ENCODE measurements at places on chromosomes 4 and X. TPM values are rescaled to one million over a fixed set of nuclear protein-coding genes. Genes with fewer than 3 reads are reported as not detected.

SOX3 gene
- not detected for total RNA-seq

AREG gene
- 1,402 TPM for total RNA-seq

DGAT2L6 gene
- total RNA-seq: not detected

- no peak for DNase-seq
Observed at GRCh38 chrX:154531626-154532025, 15.0 kb downstream of the G6PD start.

DNA sequence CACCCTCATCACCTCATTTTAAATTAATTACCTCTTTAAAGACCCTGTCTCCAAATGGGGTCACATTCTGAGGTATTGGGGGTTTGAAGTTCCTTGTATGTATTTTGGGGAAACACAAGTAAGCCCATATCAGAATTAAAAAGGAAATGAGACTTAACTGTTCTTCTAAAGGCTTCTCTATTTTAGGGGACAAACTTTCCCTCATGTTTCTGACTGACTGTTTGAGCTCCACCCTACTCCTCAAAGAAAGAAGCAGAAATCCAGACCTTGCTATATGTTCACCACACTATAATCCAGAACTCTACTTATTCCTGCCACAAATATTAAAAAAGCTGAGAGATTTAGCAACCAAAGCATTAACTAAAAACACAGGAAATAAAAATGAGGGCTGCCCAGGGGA lies 258.8 kb downstream of the ARHGAP24 start:
- DNase-seq: no peak

DNA sequence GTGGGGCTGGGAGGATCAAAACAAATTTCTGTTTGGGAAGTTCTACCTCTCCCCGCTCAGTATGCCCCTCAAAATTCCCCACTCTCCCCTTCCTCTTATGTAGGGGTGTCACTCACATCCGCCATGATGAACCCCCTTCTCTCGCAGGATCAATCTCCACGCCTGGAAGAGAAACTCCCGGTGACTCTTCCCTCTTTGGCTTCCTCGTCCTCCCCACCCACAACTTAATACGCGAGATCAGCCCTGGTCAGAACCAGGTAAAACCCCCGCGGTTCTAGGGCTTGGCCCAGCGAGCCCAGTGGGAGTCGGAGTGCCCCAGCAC lies 427 bp downstream of the LAMTOR3 start:
- no peak for DNase-seq

GRCh38 chr4:107069049-107069448 lies 32.9 kb upstream of the DKK2 start:
- DNase-seq: peak; percentile 87

DNA sequence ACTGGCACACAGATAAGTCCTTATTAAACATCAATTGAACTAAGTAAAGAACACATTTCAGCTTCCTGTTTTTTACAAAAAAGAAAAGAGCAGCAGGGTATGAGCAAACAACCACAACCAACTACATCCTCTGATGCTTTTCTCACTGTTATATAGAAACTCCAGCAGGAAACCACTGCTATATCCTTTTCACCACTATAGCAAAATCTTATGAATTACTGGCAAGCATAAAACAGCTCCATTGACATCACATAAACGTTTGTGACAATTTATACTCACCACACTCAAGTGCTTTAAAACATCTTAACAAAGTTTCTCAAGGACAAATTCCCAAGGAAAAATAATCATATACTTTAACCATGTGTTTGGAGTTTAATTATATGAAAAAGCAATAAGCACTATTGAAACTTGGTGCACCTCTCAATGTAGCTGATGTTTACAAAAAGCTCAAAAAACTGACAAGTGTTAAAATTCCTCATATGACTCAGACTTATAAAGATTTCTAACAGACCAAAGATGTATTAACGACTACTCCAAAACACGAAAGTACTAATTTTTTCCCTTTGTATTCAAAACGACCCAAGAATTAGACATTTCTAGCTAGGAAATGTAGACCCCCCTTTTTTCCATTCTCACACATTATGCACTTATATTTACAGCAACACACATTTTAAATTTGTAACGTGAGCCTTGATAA lies 12.9 kb downstream of the GPRIN3 start:
- DNase-seq: no peak

DNA sequence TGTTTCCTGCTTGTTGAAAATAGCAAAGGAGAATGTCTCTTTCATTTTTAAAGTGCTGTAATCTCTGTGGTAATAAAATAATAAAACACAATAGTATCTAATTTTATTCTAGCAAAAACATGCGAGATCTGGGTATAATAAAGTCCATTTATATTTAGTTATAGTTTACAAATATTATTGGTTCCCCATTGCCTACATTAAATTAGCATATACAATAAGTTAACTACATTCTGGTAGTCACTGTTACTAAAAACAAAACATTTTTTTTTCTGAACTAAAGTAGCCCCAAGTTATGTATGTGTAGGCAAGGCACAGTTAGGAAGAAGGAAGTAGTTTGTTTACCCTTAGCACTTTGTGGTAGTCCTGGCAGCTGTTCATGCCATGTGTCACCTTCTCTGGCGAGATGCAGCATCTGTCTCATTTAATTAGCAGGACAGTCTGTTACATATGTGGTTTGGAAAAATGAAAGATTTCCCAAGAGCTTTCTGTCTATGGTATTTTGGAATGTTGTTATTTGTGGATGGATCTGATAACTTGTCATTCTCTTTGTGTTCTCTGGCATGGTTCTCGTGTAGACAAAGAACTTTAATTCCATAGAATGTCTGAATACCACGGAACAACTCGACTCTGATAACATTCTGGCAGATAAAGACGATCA lies 231.3 kb upstream of the PITX2 start:
- peak; percentile 90 for DNase-seq

GRCh38 chrX:29090811-29091210 lies 503.6 kb downstream of the IL1RAPL1 start:
- DNase-seq: peak; percentile 39

- DNase-seq: no peak
Observed at GRCh38 chr4:144480068-144480467, 165.9 kb upstream of the HHIP start.

DNA sequence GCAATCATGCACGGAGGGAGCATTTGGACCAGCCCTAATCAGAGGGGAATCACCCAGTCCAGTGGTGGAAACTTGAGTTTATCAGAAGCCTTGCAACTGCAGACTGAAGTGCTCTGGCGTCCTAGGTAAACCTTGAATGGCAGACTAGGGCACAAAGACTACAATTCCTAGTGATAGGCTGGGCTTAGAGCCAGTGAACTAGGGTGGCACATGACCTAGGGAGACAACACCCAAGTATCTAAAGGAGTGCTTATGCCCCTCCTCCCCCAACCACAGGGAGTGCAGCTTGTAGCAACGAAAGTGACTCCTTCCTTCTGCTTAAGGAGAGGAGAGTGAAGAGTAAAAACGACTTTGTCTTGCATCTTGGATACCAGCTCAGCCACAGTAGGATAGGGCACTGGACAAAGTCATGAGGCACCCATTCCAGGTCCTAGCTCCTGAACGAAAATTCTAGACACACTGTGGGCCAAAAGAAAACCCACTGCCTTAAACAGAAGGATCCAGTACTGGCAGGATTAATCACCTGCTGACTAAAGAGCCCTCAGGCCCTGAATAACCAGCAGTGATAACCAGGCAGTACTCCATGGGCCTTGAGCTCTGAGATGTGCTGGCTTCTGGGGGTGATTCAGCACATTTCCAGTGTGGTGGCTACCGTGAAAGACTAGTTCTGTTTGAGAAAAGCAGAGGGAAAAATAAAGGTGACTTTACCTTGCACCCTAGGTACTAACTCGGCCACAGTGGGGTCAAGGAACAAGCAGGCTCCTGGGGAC lies 58.7 kb upstream of the STARD8 start:
- DNase-seq: peak; percentile 16

DNA sequence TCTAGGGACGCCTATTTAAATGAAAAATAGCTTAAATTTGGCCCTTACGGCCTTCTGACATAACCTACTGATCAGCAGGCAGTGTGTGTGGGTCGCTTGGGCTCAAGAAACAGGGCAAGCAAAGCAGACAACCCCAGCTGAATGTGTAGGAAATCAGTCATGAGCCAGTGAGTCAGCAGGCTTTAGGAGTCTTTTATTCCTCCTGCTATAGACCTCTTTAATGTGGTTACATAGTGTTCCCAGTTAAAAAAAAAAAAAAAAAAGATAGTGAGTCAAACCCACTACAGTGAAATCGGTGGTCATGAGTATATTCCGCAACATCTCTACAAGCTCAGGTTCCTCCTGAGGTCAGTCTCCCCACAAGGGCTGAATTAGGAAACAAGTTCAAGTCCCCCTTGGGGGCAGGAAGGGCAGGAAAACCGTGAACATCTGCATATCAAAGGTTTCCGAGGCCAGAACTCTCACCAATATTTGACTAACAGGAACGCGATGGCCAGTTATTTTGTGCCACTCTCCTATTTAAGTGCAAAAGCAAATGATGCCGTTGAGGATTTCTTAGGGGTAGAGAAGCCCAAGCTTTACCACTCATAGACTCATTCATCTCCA lies 32.7 kb downstream of the ACSL1 start:
- peak; percentile 93 for DNase-seq

DNA sequence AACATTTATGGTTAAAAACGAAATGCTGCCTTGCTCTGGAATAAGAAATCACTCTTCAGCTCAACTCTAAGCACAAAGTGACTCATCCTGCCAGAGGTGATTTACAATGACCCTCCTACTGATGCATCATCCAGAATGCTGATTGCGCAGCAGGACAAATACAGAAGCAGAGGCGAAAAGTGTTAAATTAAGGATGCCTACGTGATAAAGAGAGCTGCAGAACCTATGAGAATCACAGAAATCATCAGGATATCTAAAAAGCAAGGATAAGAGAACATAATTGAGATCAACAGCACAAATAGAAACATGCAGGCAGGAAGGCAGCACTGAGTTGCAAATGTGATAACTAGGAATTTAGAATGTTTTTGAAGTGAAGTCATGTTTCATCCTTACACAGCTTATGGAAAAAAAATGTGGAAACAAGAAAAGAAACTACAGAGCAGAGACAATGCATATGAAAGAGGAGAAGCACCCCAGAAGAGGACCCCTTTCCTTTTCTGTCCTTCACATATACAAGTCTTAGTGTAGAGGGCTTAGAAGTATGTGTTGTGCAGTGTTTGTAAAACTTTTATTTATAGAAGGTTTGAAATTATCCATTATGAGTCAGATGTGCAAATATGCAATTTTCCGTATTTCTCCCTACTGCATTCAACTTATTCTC lies 188.4 kb downstream of the SLC7A11 start:
- peak; percentile 88 for DNase-seq

GRCh38 chr4:119697887-119698393 lies 69.3 kb upstream of the PDE5A start:
- no peak for DNase-seq

DNA sequence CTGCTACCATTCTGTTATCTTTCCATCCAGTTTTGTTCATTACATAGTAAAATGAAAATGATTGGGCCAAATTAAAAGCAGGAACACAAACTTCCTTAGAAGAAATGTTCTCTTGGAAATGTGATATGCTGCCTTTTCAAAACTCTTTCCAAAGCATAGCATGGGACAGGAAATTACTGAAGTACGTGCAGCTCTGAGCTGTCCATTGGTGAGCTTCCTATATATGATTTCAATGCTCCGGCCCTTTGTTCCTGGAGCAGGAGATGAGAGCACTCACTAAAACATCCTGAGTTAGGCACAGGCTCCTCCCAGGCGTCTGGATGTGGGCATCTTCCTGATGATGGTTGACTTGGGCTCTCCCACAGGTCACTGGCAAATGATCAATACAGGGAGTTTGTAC lies 33.0 kb upstream of the ANXA3 start:
- no peak for DNase-seq

- DNase-seq: no peak
Observed at GRCh38 chr4:98210281-98210680, 50.9 kb upstream of the RAP1GDS1 start.

DNA sequence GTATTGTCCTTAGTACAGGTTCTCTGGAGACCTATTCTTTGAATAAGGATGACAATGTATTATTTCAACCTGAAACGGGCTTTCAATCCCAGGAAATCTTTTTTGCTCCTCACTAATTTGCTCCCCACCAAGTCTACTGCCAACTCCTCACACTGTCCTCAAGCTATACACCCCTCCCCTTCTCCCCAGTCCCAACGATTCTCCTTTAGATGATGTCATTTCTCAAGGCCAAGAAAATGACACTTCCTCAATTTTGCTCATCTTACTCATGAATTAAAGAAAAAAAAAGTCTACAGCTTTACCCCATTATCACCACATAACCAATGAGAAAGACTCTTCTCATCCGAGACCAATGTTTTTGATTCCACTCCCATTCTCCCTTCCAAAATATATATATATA lies 20.6 kb downstream of the AP1S2 start:
- DNase-seq: no peak

GRCh38 chr4:48046059-48046458 lies 29.5 kb downstream of the NIPAL1 start:
- DNase-seq: no peak

DNA sequence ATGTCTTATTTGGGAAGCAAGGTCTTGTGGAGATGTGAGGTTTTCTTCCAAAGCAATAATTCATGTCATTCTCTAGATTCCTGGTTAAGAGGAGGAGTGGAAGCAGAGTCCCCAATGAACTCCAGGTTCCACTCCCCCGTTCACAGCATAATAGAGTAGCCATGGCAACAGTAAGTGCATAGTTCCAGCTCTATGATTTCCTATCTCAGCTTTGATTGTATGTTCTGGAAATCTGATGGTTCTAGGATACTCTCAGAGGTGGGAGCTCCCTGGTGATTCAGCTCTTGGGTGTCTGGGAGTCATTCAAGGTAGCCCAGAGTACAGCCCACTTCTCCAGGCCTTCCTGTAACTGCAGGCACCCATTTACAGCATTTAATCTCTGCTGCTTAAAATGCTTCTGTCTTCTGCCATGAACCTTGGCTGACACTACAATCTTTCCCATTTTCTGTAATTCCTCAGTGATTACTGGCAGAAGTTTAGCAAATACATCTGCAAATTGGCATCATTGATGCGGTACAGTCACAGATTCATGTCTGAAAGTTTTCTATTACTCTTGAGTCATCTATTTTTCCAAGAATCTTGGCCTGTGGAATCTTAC lies 242.0 kb downstream of the MAPK10 start:
- peak; percentile 34 for DNase-seq

DNA sequence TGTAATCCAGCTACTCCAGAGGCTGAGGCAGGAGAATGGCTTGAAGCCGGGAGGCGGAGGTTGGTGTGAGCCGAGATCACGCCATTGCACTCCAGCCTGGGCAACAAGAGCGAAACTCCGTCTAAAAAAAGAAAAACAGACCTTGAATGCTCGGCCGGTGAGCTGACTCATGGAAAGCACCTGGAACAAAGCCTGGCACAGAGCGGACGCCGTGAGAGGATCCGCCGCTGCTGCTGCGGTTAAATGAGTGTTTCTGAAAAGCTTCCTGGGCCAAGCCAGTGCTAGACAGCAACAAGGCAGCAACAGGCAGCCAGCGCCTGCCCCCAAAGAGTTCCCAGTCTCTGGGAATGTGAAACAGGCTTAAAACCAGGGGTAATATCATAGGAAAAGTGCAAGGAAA lies 186.4 kb downstream of the AFAP1 start:
- peak; percentile 85 for DNase-seq

GRCh38 chr4:25235401-25235800 lies 1.6 kb downstream of the PI4K2B start:
- peak; percentile 19 for DNase-seq

Data from MCF 10A (cell line).